Frontal cortex (tissue), 4 donors: ENCODE measurements at places on chromosomes 5 and 9.

- DNase-seq = no peak
These were observed 315.0 kb downstream of the EDIL3 start for GRCh38 chr5:84069608-84070179.

- DNase-seq = no peak
These were observed 39.1 kb upstream of the UGT3A2 start for GRCh38 chr5:36105819-36106218.

DNA sequence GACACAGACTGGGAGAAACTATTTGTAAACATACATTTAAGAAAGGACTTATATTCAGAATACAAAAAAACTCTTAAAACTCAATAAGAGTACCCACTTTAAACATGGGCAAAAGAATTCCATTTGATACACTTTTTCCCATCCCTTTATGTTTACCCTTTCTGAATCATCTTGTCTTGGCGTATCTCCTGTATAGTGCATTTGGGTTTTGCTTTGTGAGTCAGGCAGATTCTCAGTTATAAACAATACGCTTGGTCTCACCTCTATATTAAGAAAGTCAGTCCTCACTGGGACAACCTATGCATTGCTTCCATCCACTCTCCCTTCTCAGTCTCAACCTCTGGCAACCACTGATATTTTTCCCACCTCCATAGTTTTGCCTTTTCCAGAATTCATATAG, 27.3 kb upstream of the ADAMTS6 start:
- no peak for DNase-seq

- DNase-seq = no peak
These were observed 7.6 kb upstream of the ZNF618 start for GRCh38 chr9:113868501-113868900.
